ENCODE measurements at places on chromosomes 4 and X.
A peak's percentile ranks its signal among the peaks of the same experiment; 100 is the strongest.

DNA sequence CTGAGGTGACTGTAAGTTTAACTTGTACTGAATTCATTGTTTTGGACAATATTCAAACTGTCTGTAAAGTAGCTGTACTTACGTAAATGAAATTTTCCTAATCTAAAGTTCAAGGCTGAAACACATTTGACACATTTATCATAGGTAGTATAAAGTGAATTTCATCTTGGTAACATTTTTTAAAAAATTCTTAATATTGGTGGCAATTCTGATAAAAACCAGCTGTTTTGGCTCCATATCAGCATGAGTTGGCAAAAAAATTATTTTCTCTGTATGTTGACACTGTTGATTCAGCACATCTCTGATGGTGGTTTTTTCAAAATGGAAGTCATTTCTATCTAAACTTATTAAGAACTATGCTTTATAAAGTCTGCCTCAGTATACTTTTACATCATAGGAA is 30.9 kb downstream of the CXorf58 start:
- no peak for DNase-seq

- no peak for DNase-seq
Measured at GRCh38 chr4:8228319-8229250, 29.5 kb downstream of the SH3TC1 start.

- DNase-seq, result no peak
Measured at GRCh38 chrX:9681422-9681821, 84.2 kb downstream of the GPR143 start.

DNA sequence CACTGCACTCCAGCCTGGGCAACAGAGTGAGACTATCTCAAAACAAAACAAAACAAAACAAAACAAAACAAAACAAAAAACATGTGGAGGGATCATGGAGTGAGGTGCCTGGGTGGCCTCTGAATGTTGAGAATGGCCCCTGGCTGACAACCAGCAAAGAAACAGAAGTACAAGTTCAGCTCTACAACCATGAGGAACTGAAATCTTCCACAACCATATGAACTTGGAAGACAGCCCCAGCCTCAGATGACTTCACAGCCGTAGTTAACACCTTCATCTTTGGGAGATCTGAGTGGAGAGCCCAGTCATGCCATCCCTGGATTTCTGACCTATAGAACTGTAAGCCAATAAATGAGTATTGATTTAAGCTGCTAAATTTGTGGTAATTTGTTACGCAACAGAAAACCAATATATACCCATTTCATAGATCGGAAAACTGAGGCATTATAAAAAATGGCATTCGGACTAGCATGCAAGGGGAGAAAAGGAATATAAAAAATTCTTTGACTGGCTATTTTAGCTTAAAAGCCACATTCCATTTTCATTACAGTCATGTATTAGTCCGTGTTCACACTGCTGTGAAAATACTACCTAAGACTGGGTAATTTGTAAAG is 138.7 kb upstream of the RAPGEF2 start:
- no peak for DNase-seq

- no peak for DNase-seq
Measured at GRCh38 chr4:91838181-91838861, 465.4 kb upstream of the GRID2 start.

- no peak for DNase-seq
Measured at GRCh38 chrX:68894513-68895340, 65.9 kb downstream of the EFNB1 start.

DNA sequence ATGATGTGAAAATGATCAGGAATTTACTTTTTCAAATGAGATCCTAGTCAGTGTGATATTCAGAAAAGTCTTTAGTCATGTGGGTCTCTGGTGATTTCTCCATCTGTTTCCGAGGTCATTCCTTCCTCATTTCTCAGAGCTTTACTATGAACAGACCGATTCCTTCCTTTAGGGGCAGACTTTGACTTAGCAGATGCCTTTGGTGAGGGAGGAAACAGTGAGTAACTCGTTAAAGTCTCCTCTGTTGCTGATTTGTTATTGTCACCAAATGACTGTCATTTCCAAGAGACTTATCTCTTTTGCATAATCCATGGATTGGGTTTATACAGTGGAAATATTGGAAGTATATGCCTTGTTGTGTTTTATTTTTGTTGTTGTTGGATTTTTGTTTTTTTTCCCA is 76.2 kb upstream of the CD99 start:
- no peak for DNase-seq

DNA sequence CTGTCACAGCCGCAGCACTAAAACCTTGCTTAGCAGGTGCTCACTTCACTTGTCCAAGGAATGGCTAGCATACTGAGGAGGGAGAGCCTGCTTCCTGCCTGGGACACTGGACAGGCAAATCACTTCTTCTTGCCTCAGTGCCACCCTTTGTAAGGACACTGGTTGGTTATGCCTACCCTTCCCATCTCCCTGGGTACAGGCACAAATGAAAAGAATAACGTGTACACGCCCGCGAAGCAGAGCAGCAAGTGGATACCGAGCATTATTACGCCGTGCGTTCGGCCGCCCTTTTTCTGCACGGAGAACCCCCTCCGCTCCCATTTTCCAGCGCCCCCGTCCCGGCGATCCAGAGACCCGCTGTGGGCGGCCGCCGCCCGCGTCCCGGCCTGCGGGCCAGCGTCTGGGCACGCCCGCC is 338 bp upstream of the KLHL2 start:
- DNase-seq, result no peak

GRCh38 chr4:23991444-23991843 is 101.6 kb upstream of the PPARGC1A start:
- DNase-seq, result no peak

GRCh38 chr4:147709999-147710398 is 21.9 kb upstream of the ARHGAP10 start:
- DNase-seq, result no peak

DNA sequence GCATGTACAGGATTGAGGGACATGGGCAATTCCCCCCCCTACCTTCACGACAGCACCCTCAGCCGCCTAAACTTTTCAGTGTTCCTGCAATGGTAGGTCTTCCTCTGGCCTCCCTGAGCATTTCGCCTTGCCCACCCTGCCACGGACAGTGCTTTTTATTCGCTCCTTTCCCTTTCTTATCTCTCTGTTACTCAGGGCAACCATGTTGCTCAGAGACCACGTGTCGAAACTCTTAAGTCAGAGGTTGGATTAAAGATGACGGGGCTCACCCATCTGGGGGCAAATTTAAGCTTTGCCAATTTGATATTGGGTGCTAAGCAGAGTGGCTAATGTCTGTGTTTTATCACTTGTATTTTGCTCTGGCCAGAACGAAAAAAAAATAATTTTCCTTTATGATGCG is 20.4 kb downstream of the TENM3 start:
- DNase-seq, result no peak

DNA sequence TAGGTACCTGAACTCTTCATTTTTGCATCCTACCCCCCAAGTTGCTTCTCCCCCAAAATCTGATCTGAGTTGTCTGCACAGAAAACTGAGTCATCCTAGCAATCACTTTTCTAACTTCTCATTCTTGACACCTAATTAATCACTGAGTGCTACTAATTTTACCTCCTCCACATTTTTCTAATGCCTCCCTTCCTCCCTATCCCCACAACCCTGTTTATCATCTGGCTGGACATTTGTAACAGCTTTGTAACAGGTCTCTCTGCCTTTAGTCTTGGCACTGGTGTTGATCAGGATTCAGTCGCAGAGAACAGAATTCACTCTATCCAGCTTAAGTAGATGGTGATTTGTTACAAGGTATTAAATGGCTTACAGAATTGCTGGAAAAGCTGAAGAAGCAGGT is 303.9 kb upstream of the GATB start:
- no peak for DNase-seq

GRCh38 chr4:169313732-169314131 is 43.0 kb upstream of the SH3RF1 start:
- DNase-seq, result no peak

GRCh38 chr4:101356928-101357327 is 9.6 kb upstream of the PPP3CA start:
- peak; percentile 92 for DNase-seq

DNA sequence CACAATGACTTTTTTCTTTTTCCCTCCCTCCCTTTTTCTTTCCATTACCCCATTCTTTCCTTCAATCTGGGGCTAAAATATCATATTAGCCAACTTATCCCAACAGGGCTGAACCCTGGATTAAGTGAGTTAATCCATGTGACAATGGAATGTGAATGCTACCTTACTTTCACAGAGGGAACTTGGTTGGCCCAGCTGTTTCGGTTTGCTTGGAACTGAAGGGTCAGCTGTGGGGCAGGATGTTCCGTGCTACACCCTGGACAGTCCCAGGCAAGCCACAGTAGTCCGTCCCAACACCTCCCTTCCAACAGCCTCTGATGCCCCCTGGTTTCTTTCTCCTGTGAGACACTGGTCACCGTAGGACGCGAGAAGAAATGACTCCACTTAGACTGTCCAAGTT is 95.0 kb upstream of the STS start:
- no peak for DNase-seq

GRCh38 chrX:97167333-97167732 is 283.6 kb downstream of the RPA4 start:
- DNase-seq, result no peak

GRCh38 chrX:92230628-92231027 is 451.5 kb downstream of the PCDH11X start:
- DNase-seq, result no peak

- no peak for DNase-seq
Measured at GRCh38 chrX:14915596-14915995, 42.4 kb downstream of the MOSPD2 start.

GRCh38 chr4:122500852-122501501 is 44.5 kb upstream of the IL2 start:
- DNase-seq, result no peak

GRCh38 chrX:130173190-130173895 is 1.6 kb downstream of the RAB33A start:
- DNase-seq, result no peak

DNA sequence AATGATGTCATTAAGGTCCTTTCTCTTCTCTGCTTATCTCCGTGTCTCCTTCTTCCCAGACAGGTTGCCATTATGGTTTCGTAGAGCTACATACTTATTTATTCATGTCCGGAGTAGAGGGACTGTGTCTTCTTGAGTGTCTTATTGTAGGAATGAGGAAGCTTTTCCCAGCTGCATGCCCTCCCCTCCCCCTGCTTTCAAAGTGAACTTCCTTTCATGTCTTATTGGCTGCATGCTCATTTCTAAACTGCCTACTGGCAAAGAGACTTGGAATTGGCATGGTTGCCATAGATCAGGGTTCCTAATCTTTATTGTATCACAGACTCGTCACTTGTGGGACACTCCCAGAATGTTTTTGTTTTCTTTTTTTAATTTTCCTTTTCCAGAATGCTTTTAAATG is 15.4 kb downstream of the VAMP7 start:
- DNase-seq, result no peak

DNA sequence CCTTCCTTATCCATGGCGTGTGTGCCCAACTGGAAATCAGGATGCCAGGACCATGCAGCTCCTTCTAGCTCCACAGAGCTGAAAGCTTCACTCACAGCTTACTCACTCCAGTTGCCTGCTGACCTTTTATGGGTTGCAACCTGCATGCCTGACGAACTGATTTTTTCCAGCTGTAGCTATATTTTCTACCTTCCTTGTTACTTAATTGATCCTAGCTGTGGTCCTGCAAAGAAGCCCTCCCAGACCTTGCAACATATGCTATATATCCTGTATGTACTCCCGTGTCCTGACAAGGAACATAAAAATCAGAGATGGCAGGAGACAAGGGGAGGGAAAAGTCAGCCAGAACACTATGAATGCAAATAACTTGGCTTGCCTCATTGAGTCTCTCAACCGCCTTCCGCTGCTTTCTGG is 135.3 kb upstream of the LDB2 start:
- no peak for DNase-seq

DNA sequence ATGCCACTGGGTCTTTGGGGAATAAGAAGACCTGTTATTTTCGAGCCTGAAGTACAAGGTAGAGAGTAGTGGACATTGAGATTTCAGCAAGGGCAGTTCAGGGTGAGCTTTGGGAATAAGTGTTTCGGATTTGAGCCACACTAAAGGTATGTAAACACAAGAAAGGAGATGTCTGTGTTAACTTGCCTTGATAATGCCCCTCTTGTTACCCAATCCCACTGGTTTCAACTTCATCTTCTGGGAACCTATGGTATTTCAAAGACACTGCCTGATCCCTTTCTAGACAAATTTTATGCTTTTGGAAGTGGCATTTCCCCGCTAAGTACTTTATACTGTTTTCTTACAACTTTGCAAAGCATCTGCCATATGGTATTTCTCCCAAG is 79.4 kb downstream of the SLC9A6 start:
- DNase-seq, result no peak

- DNase-seq, result no peak
Measured at GRCh38 chr4:155688211-155688610, 21.6 kb downstream of the GUCY1A1 start.

GRCh38 chrX:112368371-112368770 is 285.8 kb upstream of the TRPC5 start:
- no peak for DNase-seq
